Hepatocyte (in vitro differentiated cells): ENCODE measurements at places on chromosomes 7 and 10. TPM values are rescaled to one million over a fixed set of nuclear protein-coding genes. Genes with fewer than 3 reads are reported as not detected.
A peak's percentile ranks its signal among the peaks of the same experiment; 100 is the strongest.

GRCh38 chr7:134767520-134768168 lies 11.8 kb upstream of the CALD1 start:
- no peak for DNase-seq

DNA sequence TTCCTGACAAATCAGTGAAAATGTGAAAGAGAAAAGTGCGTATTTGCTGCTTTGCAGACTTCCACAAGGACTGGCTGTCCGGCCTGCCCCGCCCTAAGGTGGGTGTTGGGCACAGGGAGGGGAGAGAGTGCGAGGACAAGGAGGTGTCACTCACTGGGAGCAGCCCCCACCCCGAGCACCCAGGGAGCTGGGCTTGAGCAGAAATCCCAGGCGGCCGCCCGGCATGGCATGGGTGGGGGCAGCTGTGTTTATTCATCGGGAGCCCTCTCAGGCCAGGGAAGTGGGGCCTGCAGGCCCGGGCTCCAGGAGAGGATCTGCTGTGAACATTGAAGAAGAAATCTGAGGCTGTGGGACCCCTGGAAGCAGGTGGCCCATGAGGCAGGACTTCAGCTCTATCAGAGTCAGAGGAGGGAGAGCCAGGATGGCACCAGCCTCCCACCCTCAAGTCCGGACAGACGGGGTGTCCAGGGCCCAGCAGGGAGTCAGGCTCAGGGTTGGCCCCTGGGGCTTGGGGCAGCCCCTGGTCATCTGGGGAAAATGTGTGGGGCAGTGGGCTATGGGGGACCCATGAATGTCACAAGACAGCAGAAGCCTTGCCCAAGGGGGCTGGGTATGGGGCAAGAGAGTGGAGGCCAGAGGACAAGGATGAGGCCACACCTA lies 164.4 kb upstream of the PPP2R2D start:
- DNase-seq, result no peak

- DNase-seq, result no peak
These were observed 680.8 kb downstream of the PHTF2 start for GRCh38 chr7:78479348-78479747.

- DNase-seq, result no peak
These were observed 73.8 kb downstream of the DIP2C start for GRCh38 chr10:615583-616152.

DNA sequence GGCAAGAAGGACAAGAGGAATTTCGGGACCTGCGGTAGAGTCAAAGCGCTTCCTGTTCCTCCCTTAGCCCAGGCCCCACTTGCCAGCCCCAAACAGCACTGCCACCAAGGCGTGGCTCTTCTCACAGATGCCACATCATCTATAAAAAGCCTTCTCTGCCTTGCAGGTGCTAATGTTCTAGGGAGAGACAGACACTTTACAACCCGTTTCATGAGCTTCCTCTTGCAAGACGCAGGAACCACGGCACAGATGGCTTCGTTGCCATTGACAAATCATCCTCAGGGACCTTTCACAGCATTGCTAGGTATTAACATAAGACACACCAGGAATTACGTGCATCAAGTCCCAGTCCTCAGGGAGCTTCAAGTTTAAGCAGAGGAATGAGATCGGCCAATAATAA lies 180.9 kb downstream of the JCAD start:
- no peak for DNase-seq

DNA sequence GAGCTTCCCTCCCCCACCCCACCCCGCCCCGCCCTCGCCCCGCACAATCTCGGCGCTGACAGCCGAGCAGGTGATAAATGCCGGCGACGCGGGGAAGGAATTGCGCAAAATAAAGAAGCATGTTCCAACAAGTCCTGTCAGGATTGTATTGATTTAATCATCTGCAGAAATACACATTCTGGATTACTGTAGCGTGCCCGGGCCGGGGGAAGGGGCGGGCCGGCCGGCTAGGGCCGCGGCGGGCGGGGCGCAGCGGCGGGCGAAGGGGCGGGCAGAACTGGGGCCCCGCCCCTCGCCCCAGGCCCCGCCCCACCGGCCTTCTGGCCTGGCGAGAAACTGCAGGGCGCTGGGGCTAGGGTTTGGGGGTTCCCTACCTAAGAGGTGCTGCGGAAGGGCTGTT lies 88.9 kb upstream of the PAX2 start:
- peak; percentile 63 for DNase-seq

DNA sequence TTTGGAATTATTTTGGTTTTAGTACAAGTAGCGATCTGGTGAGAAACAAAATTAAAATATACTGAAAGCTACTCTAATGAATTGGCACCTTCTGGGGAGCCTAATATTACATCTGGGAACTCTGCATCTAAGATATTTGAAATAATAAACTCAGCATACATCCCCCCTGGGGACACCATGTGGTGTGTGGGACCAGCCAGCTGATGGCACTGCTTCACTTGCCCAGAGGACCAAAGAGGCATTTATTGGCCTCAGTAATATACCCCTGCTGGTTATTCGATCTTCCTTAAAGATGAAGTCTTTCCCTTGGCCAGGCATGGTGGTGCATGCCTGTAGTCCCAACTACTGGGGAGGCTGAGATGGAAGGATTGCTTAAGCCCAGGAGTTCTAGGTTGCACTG lies 195.1 kb upstream of the AUTS2 start:
- DNase-seq, result no peak

DNA sequence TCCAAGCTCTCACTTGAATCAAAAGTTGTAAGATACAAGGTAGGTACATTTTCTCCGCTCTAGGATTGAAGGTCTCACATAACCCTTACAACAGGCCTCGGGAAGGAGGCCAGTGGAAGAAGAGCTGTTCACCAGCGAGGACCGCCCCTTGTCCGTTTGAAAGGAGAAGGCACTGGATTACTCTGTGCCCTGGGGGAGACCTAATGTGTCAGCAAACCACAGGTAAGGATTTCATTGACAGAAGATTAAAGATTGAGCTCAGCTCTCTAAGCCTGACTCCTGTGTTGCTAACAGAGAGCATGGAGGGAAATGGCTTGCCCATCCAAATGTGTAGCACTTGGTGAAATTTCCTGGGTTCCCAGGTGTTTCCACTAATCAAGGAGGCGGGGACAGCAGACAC lies 81.2 kb downstream of the SLC16A9 start:
- no peak for DNase-seq

DNA sequence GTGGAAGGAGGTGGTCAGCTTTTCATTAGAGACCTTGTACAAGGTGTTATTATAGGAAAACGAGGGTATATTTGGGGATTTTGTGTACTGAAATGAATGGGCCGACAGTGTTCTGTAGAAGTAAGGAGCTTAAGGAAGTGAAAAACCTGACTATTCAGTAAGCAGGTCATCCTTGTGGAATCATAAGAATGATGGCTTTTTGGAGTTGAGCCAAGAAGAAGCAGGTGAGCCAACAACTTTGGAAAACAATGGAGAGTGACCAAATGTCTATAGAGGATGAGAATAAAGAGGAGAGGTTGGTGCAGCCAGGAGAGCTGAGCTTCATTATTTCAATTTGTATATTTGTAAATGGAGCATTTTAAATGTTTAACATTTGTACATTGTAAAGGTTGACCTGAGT lies 595.7 kb downstream of the CCSER2 start:
- no peak for DNase-seq

DNA sequence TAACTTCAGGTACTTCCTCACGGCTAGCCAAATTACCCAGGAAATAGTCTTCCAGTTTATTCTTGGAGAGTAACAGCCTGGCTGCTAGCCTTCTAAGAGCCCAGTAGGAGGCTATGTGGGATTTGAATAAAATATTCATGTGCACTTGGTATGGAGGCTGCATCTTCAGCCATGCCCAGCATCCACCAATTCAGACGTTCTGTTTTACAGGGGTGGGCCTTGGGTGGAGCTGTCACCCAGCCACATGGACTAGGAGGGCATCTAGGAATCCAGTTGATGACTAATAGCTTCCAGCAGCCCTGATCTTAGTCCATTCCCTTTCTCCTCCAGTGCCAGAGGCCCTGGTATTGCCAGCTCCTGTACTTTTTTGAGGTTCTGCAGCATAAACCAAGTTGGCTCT lies 66.3 kb upstream of the ZRANB1 start:
- DNase-seq, result no peak

DNA sequence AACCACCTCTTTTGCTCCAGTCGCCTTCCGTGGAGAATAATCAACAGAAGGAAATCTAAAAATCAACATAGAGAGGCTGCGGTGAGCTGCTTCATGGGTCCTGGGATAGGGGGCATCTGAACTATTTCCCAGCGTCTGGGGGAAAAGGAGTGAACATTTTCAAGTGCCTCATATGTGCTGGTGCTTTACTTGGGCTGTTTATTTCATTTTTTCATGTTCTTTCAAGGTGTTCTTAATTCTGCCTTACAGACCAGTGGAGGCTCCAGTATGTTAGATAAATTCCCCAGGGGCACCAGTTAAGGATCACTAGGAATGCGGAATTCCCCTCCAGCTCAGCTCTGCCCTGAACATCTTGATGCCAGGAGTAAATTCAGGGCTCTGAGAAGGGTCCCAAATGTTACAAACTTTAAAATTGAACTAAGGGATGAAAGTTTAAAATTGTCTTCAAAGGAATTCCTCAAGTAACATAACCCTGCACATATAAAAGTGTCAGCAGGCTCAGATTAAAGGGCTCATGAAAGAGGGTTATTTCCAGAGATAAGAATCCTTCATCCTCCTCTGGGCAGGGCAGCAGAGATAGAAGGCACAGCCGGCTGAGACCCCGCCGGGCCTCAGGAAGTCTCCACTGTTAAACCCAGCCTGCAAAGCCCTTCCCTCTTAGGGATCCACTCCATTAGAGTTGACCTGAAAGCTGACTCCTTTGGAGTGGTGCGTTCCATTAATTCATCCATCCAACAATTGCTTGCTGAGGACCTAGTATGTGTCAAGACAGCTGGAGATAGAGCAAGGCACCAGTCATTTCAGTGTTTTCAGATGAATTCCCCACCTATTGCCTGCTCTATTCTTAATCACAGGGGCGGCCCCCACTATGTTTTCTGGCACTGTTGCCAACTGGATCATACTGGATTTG lies 345.8 kb downstream of the KCNMA1 start:
- no peak for DNase-seq

- DNase-seq, result no peak
These were observed 98.7 kb upstream of the PPIF start for GRCh38 chr10:79248341-79249185.

- DNase-seq, result no peak
These were observed 93.8 kb upstream of the MTPN start for GRCh38 chr7:136070736-136071505.

DNA sequence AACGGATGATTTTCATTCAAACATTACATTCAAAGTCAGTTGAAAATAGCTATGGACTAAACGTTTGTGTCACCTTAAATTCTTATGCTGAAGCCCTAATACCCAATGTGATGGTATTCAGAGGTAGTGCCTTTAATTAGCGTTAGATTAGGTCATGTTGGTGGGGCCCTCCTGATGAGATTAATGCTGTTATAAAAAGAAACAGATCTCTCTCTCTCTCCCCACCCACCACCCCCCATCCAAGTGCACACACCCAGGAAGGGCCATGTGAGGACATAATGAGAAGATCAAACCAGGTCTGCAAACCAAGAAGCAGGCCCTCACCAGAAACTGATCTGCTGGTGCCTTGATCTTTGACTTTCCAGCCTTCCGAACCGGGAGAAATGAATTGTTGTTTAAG lies 44.2 kb downstream of the ZNF438 start:
- DNase-seq, result no peak

DNA sequence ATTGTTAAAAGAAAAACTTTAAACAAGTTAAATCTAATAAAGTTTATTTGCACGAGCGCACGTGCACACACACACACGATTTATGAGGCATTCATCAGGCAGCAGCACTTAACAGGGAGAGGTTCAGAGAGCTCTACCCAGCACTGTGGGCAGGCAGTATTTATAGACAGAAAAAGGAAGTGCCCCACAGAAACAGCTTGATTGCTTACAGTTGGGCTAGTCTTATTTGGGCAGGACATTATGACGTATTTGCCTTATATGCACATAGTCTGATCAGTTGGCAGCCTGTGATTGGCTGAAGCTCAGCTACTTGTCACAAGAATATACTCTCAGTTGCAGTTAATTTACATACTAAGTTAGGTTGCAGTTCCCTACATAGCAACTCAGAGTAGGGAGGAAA lies 1.2 kb upstream of the SDHAF3 start:
- DNase-seq, result peak; percentile 29

DNA sequence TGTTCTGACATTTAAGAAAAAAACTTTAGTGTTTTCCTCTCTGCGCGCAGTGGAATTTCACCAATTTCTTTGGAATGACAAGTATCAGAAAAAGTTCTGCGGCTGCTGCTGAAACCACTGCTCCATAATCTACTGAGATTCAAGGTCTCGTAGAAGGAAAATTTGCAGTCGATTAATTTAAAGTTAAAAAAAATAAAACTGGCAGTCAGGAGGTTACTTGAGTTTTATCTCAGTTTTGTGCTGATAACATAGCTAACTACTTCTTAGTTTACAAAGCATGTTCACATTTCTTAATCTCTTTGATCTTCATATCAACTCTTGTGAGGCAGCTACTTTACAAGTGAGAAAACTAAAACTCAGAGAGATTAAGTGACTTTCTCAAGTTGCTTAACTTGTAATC lies 18.2 kb upstream of the CALD1 start:
- no peak for DNase-seq

The FAM170B gene
- not detected in 2 replicates for polyA plus RNA-seq

The ITPRID1 gene
- 0.06 and 0.71 TPM in 2 replicates for polyA plus RNA-seq

The NFE2L3 gene
- polyA plus RNA-seq, result 4.7 and 6.5 TPM in 2 replicates

The NPFFR1 gene
- not detected in 2 replicates for polyA plus RNA-seq

The HOGA1 gene
- polyA plus RNA-seq, result 6.9 TPM in 2 replicates

The CYP2C19 gene
- polyA plus RNA-seq, result 14.7 and 21.3 TPM in 2 replicates
